Activated T-cell treated with anti-CD3 and anti-CD28 coated beads, Interleukin-2, amount 50 U/mL, for 72 hours (primary cell): ENCODE measurements at places on chromosomes 2 and 18. TPM values are rescaled to one million over a fixed set of nuclear protein-coding genes. Genes with fewer than 3 reads are reported as not detected.

LRRC30 gene
- total RNA-seq, result not detected

DNA sequence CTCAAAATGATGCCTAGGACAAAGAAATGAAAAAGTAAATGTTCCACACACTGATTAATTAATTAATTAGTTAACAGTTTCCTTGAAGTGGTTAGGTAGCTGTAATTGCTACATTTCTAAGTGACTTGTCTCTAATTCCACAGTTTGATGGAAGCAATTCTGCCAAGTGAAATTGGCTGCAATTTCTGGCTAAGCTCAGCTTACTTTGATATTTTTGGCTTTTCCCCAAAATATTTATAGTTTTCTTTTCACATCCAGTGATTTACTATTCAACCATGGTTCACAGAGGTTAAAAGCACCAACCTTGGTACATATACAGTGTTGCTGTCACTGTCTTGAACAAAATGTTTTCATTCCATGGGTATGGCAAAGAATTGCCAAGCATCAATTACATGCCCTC, 459.5 kb upstream of the CDH20 start:
- H3K4me1 ChIP-seq, result no peaks in the 10 kb centered on the region
- no peaks in the 10 kb centered on the region for H3K27me3 ChIP-seq
- DNase-seq, result no peak
- H3K27ac ChIP-seq, result no peak overlapping the region
- H3K4me3 ChIP-seq, result no peak overlapping the region
- no peaks in the 10 kb centered on the region for H3K36me3 ChIP-seq

DNA sequence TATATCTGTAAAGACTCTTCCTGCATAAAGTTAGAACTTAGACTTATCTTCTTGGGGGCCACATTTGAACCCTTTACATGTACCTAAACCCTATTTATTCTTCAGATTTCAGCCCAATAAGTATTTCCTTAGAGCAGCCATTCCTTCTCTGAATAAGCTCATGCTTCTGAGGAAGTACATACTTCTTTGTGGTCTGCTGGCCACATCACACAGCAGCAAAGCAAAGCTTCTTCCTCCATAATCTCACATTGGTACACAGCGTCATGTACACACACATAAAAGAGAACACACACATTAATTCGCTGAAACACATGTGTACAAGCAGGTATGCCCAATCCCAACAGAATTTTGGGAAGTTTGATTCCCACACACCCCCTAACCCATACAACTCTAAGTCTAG, 331.0 kb downstream of the CDH2 start:
- H3K27me3 ChIP-seq, result no peaks in the 10 kb centered on the region
- H3K27ac ChIP-seq, result no peak overlapping the region
- no peak for DNase-seq

ACMSD gene
- total RNA-seq, result not detected

PROKR1 gene
- not detected for total RNA-seq

AGXT gene
- not detected for total RNA-seq

DNA sequence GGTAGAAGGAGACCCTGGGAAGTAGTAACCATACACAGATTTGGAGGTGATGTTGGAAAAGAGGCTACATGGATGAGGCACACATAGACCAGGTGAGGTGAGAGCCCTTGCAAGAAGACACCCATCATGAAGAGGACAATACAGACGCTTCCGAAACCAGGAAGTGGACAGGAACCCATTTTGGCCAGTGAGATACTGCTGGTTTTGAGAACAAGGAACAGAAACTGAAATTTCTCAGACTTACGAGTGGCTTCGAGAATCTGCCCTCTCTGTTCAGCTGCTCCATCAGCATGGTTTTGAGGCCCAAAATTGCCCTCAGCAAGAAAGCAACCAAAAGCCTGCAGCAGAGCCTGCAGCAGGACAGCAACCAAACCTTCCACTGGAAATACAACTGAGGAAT, 479.1 kb upstream of the NRXN1 start:
- no peak overlapping the region for H3K4me3 ChIP-seq
- H3K4me1 ChIP-seq, result no peaks in the 10 kb centered on the region
- no peaks in the 10 kb centered on the region for H3K27me3 ChIP-seq
- no peak for DNase-seq
- no peaks in the 10 kb centered on the region for H3K36me3 ChIP-seq

GRCh38 chr2:197598450-197598849, 76.9 kb downstream of the RFTN2 start:
- no peak overlapping the region for H3K4me3 ChIP-seq
- H3K4me1 ChIP-seq, result peaks cover 11% of the 10 kb centered on the region
- H3K27ac ChIP-seq, result no peak overlapping the region
- H3K27me3 ChIP-seq, result peaks cover 16% of the 10 kb centered on the region

- no peaks in the 10 kb centered on the region for H3K36me3 ChIP-seq
- no peak overlapping the region for H3K27ac ChIP-seq
- peaks cover 10% of the 10 kb centered on the region for H3K4me1 ChIP-seq
Measured at GRCh38 chr2:23524261-23524706, 139.3 kb downstream of the KLHL29 start.

PKP4 gene
- 36.0 TPM for total RNA-seq

MATN3 gene
- not detected for total RNA-seq

DSG1 gene
- not detected for total RNA-seq

DNA sequence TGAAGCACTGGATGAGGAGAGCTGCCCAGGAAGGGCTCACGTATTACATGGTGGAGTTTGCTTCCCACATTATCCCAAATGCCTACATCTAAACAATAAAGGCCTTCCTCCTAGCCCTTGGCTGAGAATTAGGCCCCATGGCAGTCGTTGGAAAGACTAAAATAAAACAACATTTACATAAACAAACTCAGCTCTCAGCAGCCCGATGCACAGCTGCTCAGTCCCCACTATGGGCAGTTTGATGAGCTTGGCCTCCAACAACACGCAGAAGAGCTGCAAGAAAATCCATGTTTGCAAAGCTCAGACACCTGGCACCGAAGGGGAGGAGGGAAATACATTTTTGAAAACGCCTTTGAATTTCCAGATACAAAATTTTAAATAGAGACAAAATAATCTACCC, 352.4 kb downstream of the EIPR1 start:
- H3K27ac ChIP-seq, result no peak overlapping the region
- H3K4me3 ChIP-seq, result no peak overlapping the region
- no peaks in the 10 kb centered on the region for H3K4me1 ChIP-seq
- H3K27me3 ChIP-seq, result peaks cover 16% of the 10 kb centered on the region
- no peaks in the 10 kb centered on the region for H3K36me3 ChIP-seq

DNA sequence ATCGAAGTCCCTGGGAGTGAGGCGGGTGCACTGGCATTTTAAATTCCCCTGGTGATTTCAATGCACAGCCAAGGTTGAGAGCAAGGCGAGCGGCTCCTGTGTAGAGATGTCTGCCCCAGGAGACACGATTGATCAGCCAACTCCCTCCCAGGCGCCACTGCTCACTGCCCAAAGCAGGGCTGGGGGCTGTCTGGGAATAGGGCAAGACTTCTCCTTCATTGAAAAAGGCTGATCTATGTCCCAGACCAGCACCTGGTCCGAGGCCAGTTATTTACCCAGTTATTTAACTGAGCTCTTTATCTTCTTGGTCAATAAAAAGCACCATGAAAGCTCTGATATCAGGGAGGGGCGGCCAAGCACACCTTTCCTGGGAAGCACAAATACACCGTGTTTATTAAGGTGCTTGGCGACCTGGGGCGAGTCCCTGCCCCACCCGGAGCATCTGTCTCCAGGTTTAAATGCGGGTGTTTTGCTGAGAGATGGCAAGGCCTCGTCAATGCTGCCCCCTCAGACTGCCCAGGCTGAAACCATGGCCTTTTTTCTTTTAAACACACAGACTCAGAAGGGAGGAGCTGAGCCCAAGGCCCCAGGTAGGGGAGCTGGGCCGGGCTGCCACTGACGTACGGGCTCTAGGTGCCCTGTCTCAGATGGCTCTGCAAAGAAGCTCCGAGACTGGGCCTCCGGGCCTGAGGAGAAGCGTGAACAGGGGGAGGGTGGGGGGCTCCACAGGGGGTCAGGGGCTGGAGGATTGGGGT, 73.9 kb upstream of the HPCAL1 start:
- no peaks in the 10 kb centered on the region for H3K36me3 ChIP-seq
- H3K4me1 ChIP-seq, result no peaks in the 10 kb centered on the region
- H3K4me3 ChIP-seq, result no peak overlapping the region
- H3K27me3 ChIP-seq, result no peaks in the 10 kb centered on the region
- H3K27ac ChIP-seq, result no peak overlapping the region

REG1B gene
- not detected for total RNA-seq

GRCh38 chr18:43774497-43774896, 497.2 kb upstream of the SYT4 start:
- H3K27ac ChIP-seq, result no peak overlapping the region
- no peaks in the 10 kb centered on the region for H3K27me3 ChIP-seq
- DNase-seq, result no peak

GRCh38 chr2:3214806-3215404, 162.7 kb downstream of the EIPR1 start:
- no peak for DNase-seq
- H3K36me3 ChIP-seq, result peaks cover 8% of the 10 kb centered on the region
- peaks cover 38% of the 10 kb centered on the region for H3K4me1 ChIP-seq

DNAJC5G gene
- total RNA-seq, result not detected

MARS2 gene
- 9.2 TPM for total RNA-seq

GRCh38 chr2:170262343-170262742, 84.4 kb downstream of the MYO3B start:
- no peaks in the 10 kb centered on the region for H3K36me3 ChIP-seq
- H3K27me3 ChIP-seq, result peaks cover 6% of the 10 kb centered on the region
- H3K27ac ChIP-seq, result no peak overlapping the region
- H3K4me1 ChIP-seq, result no peaks in the 10 kb centered on the region
- no peak overlapping the region for H3K4me3 ChIP-seq

REG3A gene
- not detected for total RNA-seq

DNA sequence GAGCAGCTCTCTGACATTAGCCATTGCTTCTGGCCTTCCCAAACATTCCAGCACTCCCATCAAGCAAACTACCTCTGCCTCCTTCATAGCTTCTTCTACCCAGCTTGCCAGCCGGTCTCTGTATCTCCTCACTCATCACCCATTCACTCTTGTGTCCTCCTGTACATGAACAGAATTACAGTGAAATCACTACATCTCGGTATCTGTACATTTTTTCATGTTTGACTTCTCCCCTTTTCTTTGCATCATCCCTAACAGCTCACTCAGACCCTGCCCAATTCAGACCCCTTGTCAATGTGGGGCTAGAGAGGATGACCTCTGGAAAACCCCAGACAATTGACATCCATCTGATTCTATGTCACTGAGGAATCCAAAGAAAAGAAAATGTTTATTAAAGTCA, 335.8 kb downstream of the TNS1 start:
- H3K36me3 ChIP-seq, result no peaks in the 10 kb centered on the region
- peaks cover 36% of the 10 kb centered on the region for H3K4me1 ChIP-seq
- peaks cover 11% of the 10 kb centered on the region for H3K27me3 ChIP-seq

- no peaks in the 10 kb centered on the region for H3K36me3 ChIP-seq
- no peaks in the 10 kb centered on the region for H3K4me1 ChIP-seq
- no peak for DNase-seq
- H3K4me3 ChIP-seq, result no peak overlapping the region
Measured at GRCh38 chr2:237878321-237879057, 19.1 kb downstream of the RAMP1 start.
